Naive thymus-derived CD4-positive, alpha-beta T cell (primary cell): ENCODE measurements at places on chromosomes 6 and 20.

- no peak for DNase-seq
Measured at GRCh38 chr6:128057541-128057940, 156.7 kb upstream of the THEMIS start.

- DNase-seq = no peak
Measured at GRCh38 chr20:41063442-41063841, 34.8 kb downstream of the TOP1 start.

DNA sequence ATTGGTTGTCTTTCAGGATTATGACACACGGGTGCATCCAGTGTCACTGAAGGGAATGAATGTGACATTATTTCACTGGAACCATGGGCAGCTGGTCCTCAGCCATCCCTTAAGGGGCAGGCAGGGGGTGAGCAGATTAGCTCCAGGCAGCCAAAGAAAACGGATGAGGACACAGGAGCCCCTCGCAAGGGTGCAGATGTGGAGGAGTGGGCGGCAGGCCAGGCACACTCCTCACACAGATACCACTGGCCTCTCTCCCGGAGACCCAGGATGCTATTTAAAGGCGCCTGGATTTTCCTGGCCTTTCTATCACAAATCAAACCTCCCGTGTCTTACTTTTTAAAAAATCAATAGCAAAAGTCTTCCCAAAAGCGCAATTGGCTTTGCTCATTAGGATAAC lies 210.4 kb downstream of the TAF4 start:
- DNase-seq = no peak

DNA sequence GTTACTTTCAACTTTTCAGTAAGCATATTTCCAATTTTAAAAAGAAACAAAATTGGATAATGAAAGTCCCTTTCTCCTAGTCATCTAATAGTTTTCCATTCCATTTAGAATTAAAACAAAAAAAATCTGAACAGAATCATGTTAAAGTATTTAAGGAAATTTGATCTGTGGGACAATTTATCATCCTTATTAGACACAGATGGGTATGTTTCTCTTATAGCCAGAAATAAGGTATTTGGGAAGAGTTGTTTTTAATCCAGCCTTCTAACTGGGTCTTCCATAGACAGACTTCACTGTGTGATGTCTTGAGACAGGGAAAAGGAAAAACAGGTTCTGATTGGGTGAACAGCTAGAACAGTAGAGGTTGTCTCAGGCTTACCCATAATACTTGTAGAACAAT lies 39.5 kb upstream of the STXBP5 start:
- DNase-seq = no peak

GRCh38 chr6:3449750-3450305 lies 7.0 kb downstream of the SLC22A23 start:
- DNase-seq = no peak

GRCh38 chr6:26254724-26255123 lies 110.3 kb upstream of the BTN3A2 start:
- DNase-seq = no peak

GRCh38 chr20:38138086-38138778 lies 26.8 kb downstream of the TGM2 start:
- DNase-seq = no peak

GRCh38 chr6:169589699-169590257 lies 112.1 kb downstream of the WDR27 start:
- DNase-seq = peak; percentile 10

- DNase-seq = no peak
Measured at GRCh38 chr6:55980627-55981211, 105.3 kb upstream of the BMP5 start.

DNA sequence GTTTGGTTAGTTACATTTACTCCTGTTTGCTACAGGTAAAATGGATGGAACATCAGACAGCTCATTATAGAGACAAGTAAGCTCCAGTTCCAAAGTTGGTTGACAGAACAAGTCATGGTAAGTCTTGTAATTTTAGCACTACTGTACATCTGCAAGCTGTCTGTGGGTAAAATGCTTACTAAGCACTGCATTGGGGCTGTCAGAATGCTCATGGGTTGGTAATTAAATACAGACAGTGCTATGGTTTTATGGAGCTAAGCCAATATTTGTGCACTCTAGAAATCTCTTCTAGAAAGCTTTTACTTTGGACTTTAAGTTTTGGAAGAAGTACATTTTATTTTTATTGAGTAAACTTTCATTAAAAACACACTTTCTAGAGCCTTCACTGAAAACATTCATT lies 419.2 kb upstream of the MMS22L start:
- DNase-seq = no peak

DNA sequence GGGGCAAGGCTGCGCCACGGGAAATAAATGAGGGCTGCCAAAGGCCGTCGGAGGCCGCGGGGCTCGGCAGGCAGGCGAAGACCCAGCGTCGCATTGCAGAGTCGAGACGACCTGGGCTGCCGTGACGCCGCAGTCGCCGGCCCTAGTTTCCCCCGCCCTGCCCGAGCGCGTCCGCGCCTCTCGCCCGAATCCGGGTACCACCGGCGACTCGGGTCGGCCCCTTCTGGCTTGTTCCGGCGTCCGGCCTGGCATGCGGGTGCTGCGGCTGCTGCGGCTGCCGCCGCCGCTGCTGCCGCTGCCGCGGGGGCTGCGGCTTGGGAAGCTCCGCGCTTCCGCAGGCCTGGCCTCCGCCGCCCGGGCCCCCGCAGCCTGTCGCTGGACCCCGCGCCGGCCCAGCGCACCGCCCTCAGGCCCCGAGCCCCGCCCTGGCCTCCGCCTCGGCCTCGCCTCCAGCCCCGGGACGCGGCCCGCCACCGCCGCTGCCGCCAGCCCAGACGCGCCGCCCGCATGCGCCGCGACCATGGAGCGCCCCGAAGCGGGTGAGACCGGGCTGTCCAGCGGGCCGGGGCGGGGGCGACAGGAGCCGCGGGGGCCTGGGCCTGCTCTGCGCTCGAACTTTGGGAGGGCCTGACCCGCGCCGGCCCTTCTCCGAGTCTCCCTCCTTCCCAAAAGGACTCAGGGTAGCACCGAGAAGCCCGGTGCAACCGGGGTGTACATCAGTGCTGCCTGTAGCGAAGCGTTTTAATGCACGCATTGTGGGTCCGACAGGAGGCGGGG lies at the start of gene AKAP7:
AKAP7 (plus strand) TSS at position 224 of the 777 bp plus-strand sequence; CDS start at position 521, 297 bp downstream.
- DNase-seq = peak; percentile 67

- DNase-seq = no peak
Measured at GRCh38 chr20:46494077-46494476, 19.3 kb downstream of the ZNF334 start.

- no peak for DNase-seq
Measured at GRCh38 chr6:111105578-111105977, 18.3 kb downstream of the SLC16A10 start.

GRCh38 chr20:63064310-63064709 lies 57.5 kb upstream of the BHLHE23 start:
- DNase-seq = no peak

DNA sequence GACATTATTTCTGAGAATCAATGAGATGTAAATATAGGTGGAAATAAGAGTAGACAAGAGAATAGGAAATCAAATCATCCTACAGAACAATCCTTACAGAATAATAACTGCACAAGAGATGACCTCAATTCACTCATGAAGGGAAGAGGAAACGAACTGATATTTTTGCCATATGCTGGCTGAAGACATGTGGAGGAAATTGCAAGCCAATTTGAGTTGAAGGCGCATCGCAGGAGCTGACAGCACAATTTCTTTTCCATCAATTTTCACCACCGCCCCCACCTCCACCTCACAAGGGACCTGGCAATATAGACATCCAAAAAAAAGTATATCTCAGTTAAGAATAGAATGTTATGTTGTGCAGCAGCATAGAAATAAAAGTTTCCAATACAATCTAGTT lies 20.3 kb downstream of the CITED2 start:
- no peak for DNase-seq

DNA sequence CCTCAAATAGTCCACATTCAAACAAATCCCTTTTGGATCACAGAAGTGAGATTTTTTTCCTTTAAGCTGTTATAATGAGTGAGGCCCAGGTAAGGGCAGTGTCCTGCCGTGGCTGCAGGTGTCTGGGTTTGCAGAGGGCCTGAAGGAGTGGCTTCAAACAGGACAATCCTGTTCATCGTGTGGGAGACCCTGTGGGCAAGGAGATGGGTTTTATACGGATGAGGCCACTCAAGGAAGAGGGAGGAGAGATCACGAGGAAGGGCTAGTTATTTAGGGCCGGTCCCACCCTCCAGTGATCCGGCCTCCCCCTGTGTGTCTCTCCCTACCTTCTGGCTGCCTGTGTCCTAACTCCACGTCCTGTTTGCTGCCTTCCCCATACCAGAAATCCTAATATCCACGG lies 33.8 kb downstream of the PPP1R14C start:
- no peak for DNase-seq

GRCh38 chr6:136921936-136922684 lies at the start of gene SLC35D3:
Gene SLC35D3, plus strand, starts transcription at chr6:136922301. Its CDS starts 128 bp downstream, at chr6:136922429.
- no peak for DNase-seq

DNA sequence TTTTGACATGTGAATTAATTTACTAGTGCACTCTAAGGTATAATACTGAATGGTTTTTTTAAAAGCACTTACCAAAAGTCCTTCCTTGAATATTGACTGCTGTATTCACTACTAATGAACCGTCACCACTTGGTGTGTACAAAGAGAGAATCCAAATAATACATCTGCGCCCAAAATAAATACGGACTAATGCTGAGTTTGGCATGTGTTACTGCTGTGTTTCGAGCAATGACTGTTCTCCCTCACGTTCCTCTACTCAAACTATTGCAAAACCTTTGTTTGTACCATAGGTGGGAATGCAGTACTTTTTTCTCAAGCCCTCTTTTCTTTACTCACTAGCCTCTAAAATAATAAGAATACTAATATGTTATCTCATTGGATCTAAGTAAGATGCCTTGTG lies 305.5 kb downstream of the QKI start:
- DNase-seq = no peak

GRCh38 chr6:169638915-169639314 lies 62.9 kb downstream of the WDR27 start:
- no peak for DNase-seq

DNA sequence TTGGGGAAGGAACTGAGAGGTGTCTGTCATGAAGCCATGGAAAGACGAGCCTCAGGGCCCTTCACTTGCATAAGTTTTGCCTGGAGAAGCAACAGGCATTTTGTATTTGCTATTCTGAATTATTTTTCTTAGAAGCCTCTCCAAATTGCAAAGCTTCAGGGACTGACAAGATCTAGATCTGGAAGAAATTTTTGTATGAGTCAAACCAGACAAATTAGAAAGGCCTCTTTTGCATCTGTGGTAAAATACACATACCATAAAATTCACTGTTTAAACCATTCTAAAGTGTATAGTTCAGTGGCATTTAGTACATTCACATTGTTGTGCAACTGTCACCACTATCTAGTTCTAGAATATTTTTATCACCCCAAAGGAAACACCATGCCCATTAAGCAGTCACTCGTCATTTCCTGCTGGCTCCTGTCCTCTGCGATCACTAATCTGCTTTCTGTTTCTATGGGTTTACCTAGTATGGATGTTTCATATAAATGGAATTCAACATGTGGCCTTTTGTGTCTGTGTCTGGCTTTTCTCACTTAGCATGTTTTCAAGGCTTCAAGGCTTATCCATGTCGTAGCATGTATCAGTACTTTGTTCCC lies 269.1 kb downstream of the PHF3 start:
- DNase-seq = no peak

DNA sequence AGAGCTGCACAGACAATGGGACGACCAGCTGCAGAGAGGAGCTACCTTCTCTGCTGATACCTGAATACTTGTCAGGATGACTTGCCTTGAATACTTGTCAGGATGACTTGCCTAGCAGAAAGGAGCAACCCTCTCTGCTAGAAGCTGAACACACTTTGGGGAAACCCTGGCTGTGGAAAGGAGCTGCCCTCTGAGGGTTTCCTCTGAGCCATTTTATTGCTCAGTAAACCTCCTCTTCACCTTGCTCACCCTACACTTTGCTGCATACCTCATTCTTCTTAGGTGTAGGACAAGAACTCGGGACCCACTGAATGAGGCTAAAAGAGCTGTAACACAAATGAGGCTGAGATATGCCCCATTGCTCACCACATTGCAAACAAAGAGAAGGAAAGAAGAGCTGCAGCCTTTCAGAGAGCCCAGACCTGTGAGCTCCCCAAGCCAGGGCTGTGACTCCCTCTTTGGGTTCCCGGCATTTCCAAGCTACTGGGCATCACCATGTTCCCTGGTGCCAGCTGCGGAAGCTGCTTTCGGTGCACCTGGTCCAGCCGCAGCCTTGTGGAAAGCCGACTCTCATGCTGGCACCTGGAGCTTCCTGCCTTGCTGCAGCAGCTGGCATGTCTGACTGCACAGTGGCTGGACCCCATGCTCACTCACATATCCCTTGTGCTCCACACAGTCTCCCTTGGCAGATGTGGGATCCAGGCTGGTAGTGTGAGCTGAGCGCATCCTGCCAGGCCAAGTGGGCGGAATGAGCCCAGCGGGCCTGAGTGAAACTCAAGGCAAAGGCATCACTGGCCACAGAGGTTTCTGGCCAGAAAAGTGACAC lies 106.7 kb upstream of the AHI1 start:
- DNase-seq = no peak

DNA sequence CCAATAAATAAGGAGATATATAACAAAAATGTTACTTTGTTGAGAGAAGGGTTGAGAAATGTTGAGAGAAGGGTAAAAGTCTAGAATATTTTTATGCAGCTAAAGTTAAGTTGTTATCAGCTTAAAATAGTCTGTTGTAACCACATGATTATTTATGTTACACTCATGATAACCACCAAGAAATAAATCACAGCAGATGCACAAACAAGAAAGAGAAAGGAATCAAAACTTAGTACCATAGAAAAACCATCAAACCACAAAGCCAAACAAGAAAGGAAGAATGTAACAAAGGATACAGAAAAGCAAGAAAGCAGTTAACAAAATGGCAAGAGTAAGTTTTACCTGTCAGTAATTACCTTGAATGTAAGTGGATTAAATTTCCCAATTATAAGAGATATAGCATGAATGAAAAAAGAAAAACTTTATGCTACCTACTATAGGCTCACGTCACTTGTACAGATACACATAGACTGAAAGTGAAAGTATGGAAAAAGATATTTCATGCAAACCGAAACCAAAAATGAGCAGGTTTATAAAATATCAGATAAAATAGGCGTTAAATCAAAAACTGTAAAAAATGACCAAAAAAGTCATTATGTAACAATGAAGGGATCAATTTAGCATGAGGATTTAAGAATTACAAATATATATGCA lies 93.6 kb downstream of the STXBP5 start:
- no peak for DNase-seq

GRCh38 chr6:73747289-73747688 lies 51.3 kb downstream of the CD109 start:
- no peak for DNase-seq

DNA sequence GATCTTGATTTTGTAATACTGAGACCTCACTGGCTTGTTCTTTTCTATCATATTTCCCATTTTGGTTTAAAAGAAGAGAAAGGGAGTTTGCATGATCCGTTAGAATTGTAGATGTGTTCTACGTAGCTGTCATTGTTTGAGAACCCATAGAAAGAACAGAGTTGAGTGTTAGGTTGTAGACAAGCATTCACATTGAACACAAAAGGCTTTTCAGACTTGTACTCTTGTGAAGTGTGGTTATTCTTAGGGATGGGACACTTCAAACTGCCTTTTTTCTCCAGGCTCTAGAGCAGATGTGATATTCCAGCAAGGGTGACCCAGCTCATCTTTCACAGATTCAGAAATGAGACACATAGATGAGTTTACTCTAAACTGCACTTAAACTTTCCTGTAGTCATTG lies 19.9 kb downstream of the FOXO3 start:
- no peak for DNase-seq

GRCh38 chr20:16078172-16078898 lies 494.9 kb downstream of the KIF16B start:
- DNase-seq = no peak
